ENCODE measurements at places on chromosomes 11 and 22.

DNA sequence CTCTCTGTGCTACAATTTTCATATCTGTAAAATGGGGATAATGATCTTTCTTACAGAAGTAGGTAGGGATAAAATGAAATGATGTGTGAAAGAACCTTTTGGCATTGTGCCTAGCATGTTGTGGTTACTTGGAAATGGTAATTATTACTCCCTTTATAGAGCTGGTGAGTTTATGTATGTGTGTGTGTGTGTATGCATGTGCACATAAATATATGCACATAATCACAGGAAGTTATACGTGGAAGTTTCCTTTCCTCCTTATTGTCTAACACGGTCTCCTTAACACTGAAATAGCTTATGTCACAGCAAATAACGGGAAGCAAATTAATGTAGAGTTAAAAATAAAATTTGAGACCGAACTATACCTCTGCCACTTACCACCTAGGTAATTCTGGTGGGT, 163.7 kb upstream of the ZBED5 start:
- DNase-seq = no peak

GRCh38 chr11:114159320-114159719, 99.8 kb downstream of the ZBTB16 start:
- no peak for DNase-seq

DNA sequence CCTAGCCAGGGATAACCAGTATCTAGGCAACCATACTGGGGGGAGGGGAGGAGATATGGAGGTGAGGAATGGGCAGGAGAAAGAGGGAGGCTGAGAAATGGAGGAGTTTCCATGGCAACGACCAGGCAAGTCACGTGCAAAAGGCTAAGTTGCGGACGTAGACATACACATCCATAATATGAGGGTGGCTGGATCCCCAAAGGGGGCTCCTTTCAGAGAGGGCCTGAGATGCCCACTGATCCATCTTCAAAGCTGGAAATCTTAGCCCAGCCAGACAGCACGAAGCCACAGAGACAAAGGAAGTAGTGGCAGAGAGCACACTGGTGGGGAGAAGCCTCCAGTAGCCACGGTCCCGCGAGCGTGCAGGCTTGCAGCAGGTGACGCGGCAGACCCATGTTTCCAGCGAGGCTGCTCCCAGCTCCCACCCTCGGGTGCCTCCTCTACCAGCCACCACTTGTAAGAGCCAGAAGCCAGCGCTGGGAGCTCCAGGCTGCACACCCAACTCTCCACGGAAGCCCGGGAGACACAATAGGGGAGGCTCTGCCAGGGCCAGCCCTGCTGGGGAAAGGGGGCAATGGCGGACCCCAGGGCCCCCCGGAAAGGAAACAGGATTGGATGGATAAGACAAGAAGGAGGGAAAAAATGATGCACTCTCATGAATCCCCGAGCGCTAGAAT, 938 bp downstream of the FXYD6 start:
- DNase-seq = peak; percentile 67

- DNase-seq = no peak
These were observed 90.5 kb upstream of the ALX4 start for GRCh38 chr11:44400431-44400830.

Data from left forelimb (tissue), 1 donor.